ENCODE measurements at places on chromosomes 6 and 20.

- DNase-seq, result no peak
Observed at GRCh38 chr6:132768051-132768517, 10.4 kb upstream of the VNN2 start.

DNA sequence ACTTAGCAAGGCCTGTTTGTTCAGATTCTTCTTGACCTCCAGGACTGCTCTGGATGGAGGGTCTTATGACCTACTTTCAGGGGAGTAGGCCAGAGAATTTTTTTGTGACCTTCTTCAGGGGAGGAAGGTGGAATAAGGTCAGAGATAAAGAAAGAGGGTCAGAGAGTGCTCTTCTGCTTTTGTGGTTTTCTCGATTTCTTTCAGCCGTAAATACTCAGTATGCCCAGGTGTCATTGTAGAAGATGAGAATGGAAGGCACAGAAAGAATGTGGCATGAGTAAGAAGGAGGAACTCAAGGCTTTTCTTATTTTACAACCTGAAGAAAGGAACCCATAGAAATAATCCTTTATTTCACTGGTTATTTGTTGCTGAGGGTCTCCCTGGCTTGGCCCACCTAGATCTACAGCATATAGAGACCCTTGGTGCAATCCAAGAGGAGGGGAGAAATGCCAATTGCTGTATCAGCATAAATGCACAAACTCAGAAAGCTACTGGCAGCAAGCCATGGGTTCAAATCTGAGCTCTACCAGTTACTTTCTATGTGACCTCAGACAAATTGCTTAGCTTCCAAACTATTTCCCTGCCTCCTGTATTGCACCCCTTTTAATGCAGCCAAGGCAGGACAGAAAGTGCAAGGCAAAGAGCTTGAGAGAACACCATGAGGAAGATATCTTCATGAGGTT, 68.0 kb downstream of the OLIG3 start:
- DNase-seq, result no peak

GRCh38 chr6:33289784-33290315, 449 bp downstream of the PFDN6 start:
- DNase-seq, result no peak

DNA sequence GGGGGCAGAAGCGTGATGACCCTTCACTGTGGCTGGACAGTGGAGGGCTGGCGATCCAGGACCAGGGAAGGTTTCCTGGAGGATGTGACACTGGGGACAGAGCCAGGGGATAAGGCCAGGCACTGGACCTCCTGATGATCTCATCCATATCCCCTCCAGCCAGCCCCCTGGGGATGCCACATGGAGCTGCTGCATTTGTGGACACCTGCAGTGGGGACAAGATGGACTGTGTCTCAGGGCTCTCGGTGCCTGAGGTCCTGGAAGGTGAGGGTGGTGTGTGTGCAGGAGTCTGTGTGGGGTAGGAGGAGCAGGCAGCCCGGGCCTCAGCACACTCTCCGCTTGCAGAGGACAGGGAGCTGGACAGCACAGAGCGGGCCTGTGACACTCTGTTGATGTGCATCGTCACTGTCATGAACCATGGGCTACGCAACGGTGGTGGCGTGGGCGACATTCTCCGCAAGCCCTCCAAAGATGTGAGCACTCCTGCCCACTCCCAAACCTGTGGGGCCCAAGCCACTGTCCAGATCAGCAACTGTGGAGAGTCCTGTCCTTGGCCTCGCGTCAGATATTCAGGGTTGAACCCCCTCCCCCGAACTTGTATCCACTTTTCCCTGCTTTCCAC, 19.9 kb downstream of the UQCC2 start:
- no peak for DNase-seq

DNA sequence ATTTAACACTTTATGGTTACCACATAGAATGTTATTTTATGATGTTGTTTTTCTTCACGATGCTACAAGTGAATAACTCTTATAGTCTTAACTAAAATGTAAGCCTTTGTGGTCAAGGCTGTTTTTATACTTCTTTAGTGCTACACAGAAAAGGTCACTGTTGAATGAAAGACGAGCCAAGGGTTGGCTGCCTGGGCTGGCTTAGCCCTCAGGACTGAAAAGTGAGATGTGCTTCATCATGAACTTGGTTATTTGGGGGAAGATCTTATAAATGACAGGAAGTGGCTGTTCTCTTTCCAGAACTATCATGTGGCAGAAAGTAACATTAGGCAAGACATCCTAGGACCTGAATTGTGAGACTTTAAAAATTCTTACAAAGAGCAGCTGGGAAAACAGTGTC, 404.0 kb downstream of the BTBD3 start:
- no peak for DNase-seq

GRCh38 chr6:39453956-39454524, 131.5 kb upstream of the KCNK16 start:
- no peak for DNase-seq

- no peak for DNase-seq
Observed at GRCh38 chr20:12821249-12821648, 187.5 kb upstream of the SPTLC3 start.

DNA sequence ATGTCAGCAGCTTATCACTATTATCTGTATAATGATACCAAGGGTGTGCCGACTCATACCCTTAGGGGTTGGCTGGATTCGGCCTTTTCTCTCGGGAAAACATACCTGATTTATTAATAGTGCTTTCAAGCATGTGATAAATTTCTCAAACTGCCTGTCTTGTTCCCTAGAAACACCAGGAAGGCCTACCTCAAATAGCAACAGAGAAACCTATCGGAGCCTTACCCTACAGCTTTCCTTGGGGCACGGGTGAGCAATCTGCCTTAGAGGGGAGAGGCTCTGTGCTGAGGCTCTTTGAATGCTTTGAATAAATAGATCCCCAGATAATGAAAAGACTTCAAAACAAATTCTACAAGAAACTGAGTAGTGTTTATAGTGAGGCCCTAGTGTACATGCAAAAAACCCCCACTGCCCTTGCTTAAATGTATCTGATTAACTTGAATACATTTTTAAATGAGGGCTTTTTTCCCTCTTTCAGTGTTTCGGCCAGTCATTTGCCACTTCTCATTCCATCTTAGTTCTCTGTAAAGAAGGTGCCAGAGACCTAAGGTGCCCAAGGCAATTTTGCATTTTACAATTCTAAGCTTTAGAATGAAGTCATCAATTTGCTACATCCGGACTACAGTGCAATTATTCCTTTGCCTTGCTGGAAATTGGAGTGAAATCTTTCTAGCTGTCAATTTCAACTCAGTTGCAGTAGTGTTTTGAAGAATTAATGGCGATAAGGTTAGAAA, 320.1 kb downstream of the ESR1 start:
- no peak for DNase-seq

GRCh38 chr6:80280262-80281010, 174.0 kb downstream of the BCKDHB start:
- no peak for DNase-seq

DNA sequence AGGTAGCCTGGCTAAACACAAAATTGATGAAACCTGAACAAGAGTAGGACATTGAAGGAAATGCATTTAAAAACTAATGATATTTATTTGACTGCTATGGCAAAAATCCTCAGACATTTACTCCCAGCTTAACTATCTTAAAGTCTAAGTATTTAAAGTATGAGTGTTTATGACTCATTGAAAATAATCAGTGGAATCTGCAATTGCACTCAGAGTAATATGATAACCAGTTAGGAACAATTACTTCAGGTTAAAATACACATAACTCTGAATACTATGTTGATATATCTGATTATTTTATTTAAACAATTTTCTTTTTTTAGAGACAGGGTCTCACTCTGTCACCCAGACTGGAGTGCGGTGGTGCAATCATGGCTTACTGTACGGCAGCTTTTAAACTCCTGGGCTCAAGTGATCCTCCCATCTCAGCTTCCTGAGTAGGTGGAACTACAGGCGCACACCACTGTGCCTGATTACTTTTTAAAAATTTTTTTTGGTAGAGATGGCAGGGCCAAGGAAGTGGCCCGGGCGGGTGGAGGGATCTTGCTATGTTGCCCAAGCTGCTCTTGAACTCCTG, 43.9 kb downstream of the FILIP1 start:
- no peak for DNase-seq

DNA sequence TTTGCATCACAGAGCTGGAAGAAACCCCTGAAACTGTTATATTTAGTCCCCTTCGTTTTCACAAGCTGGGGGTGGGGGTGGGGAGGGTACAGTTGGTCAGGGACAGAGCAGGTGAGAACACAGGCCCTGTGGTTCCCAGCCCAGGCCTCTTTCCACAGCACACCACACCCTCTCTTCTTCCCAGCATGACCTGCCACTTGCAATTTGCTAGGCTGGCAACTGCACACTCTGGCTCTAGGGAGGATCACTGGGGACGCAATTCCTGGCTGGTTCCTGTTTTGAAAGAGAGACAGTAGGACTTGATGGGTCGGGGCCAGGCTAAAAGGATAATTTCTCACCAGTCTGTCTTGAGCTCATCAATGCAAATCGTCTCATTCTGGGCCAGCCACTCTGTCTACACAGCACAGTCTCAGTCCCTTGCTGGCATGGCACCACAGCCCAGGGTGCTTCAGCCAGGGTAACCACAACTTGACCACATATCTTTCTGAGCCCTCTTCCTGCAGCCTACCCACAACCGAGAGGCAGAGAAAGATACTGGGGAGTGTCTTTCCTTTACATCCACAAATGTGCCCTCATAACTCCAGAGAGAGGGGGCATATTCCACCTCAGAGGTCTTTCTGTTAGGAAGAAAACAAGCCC, 41.7 kb upstream of the EMILIN3 start:
- no peak for DNase-seq

GRCh38 chr6:125790358-125791150, at the start of gene NCOA7:
Gene NCOA7, plus strand, starts transcription at chr6:125790960. Its CDS starts 24,395 bp downstream, at chr6:125815355.
- peak; percentile 75 for DNase-seq

DNA sequence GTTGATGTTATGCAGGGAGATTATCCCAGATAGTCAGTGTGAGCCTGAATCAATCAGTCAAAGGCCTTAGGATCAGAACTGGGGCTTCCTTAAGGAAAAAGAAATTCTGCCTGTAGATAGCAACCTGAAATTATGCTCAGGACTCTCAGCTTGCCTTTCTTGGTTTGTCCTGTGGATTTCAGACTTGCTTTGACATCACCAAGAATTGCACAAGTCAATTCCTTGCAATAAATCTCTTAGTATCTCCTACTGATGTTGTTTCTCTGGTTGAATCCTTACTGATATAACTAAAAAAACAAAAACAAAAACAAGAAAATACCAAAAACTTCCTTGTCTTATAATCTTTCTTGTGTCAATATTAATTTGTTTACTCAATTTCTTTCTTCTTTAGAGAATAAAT, 258.9 kb upstream of the TCF21 start:
- DNase-seq, result no peak

DNA sequence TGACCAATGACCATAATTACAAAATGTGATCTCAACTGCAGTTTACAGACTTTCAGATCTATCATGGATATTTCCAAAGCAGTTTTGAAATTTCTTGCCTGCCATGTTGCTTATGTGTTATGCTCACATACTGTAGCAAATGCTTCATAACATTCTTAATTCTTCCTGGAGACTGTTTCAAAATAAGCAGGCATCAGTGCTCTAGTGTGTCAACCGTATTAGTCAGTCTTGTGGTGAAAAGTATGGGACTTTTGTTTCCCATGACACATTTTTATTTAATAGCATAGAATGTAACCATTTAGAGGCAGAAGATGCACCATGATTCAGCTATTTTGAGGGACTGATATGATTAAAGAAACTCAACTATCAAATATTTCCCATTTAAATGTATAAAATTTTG, 1.7 kb downstream of the POPDC3 start:
- DNase-seq, result no peak

- no peak for DNase-seq
Observed at GRCh38 chr6:166331503-166332415, 10.6 kb downstream of the SFT2D1 start.

- no peak for DNase-seq
Observed at GRCh38 chr20:35020108-35020928, 64.7 kb downstream of the MYH7B start.

- DNase-seq, result no peak
Observed at GRCh38 chr6:80942911-80943310, 809.6 kb downstream of the TENT5A start.

GRCh38 chr6:134510142-134510541, 192.2 kb upstream of the SGK1 start:
- no peak for DNase-seq

- peak; percentile 19 for DNase-seq
Observed at GRCh38 chr6:137970368-137970767, 103.3 kb downstream of the TNFAIP3 start.

DNA sequence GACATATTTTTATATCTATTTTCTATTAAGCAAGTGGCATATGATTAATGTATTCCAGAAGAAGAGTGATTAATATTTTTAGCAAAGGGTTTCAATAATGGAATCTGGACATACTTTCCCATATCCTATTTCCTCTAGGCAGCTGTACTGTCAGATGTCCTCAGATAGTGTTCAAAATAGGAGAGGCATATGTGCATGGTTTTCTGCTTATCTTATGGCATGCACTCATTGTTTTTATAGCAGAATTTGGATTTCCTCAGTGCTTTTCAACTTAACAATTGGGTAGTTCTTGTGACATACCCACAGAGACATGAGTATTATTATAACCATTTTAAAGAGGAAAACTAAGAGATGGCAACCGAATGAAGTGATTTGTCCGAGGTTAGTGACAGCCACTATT, 12.6 kb upstream of the SLC17A5 start:
- DNase-seq, result no peak

DNA sequence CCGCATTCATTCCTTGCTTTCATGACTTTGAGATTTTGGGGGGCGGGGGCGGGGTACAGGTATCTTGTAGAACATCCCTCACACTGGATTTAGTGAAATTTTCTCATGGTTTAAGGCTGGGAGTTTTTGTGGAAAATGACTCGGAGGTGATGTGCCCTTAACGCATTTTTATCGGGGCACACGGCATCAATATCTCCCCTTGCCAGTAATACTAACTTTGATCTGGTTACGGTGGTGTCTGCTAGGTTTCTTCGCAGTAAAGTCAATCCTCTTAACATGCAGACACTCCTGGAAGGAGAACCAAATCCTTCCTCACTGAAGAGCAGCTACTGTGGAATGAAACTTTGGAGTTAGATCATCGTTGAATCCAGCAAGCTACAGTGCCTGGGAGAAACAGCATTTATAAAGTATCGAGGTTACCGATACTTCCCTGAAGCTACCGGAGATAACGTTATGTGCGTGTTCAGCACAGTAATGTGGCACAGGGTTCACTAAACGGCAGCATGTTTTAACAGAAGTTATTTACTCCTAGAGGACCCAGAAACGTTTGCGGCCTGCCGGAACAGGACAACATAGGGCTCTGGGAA, 1.2 kb upstream of the DYNLRB1 start:
- DNase-seq, result no peak

GRCh38 chr6:74167976-74168375, 472.0 kb downstream of the CD109 start:
- DNase-seq, result no peak

- DNase-seq, result no peak
Observed at GRCh38 chr6:167932468-167933276, 64.8 kb upstream of the KIF25 start.
